Dermis microvascular lymphatic vessel endothelial cell (primary cell): ENCODE measurements at places on chromosomes 11 and 22.

DNA sequence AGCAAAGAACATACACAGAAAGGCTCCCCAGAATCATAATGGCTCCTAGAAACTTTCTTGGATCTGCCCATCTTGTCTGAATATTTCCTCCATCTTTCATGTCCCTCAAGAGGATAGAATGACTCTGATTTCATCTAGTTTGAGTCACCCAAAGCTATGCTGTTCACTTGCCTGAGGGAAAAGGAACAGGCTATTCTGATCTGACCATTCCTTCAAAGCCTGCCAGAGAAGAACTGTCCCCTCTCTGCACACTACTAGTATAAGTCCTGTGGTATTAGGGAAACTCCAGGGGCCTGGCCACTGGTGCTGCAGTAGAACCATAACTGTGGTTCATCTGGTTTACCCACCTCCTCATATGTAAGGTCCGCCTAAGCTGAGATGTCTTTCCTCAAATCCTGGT is 2.4 kb upstream of the PATE1 start:
- no peak for DNase-seq

GRCh38 chr22:25496396-25497064 is 67.9 kb upstream of the GRK3 start:
- DNase-seq, result no peak

GRCh38 chr11:2261436-2262230 is 8.8 kb downstream of the ASCL2 start:
- DNase-seq, result no peak

DNA sequence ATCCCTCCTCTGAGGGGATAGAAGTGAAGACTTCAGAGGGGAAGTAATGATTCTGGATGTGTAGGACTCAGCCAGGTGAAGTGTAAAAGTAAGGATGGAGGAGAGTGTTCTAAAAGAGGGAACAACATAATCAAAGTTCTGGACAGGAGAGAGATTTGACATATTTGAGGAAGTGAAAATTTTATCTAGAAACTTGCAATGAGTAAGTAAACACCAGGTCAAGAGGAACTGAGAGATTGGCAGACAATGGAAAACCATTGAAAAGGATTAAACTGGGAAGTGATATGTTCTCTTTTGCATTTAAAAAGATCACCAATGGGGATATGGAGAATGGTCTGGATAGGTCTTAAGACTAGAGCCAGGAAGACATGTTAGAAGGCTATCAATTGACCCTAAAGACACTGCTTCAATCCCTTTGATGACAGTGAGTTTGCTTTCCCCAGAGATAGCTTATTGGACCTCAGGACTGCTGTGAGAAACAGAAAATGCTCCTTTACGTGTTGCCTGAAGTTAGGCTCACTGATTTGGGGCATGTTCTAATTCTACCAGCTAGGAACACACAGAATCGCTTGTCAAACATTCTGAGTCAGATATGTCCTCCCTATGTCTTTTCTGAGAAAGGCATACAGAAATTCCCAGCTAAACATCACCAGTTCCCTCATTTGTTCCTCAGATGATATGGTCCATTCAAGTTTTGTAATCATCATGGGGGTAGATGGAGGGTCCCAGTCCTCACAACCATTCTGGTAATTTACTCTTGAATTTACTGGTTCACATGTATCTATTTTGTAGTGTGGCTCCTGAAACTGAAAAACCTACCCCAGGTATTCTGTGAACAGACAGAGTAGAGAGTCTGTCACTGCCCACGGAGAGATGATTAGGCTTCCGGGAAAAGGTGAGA is 144.9 kb downstream of the MAML2 start:
- no peak for DNase-seq

DNA sequence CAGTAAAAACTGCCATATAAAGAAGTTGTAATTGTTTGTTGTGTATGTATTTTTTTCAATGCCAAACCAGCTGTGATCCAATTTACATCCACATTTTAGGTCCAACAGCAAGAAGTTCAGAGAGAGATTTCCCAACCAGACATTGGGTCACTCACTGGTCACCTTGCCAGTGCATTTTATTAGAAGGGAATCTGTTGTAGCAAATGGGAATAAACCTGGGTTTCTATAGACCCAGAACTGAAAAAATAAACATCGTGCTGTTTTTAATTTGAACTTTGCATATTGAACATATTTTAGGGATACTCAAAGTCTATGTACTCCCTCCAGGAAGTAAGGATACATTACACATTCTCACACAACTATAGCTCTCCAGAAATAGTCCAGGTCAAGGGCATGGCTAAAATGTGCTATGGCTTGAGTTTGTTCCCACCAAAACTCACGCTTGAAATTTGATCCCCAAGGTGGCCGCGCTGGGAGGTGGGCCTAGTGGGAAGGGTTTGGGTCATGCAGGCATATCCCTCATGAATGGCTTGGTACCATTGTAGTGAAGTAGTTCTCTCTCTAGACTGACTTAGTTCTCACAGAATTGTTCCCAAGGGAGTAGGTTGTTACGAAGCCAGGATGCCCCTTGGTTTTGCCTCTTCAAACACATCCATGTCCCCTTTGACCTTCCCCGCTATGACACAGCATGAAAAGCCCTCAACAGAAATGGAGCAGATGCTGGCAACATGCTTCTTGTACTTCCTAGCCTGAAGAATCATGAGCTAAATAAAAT is 90.9 kb downstream of the RRAS2 start:
- no peak for DNase-seq

DNA sequence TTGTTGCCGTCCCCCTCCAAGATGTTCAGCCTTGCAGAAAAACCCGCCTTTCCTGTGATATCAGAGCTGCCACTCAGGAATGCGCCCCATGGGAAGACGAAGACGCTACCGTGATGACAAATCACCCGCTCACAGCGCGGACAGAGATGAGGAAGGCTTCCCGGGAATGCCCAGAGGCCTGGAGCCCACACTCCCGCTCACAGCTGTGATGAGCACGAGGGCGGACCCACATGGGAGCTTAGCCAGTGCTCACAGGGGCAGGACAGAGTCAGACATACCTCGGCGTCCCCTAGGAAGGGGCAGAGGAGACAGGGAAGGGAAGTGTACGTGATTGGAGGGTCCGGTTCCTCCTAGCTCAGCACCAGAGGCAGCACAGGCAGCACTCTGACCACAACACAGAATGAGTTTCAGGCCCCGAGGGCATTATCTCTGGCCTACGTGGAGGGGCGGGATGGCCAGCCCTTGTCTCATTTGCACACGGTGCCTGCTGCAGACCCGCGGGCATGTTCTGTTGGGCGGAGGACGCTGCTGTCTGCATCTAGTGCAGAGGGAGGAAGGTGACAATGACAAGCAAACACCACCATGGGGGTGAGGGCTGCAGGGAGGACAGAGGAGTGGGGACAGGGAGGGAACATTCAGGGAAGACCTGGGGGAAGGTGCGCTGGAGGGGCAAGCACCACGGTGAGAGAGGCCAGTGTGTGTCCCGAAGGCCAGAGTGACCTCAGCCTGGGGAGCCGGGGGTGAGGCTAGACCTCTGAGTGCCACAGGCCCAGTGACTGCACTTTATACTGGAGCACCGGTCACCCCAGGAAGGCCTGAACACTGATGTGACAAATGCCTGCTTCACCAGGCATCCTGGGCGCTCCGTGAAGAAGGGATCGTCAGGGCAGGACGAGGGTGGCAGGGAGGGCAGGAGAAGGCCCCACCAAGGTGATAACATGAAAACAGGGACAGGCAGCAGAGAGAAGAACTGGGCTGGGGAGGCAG is 79.6 kb downstream of the CELSR1 start:
- DNase-seq, result no peak
